ENCODE measurements at places on chromosomes 3 and 15.
A peak's percentile ranks its signal among the peaks of the same experiment; 100 is the strongest.

GRCh38 chr15:62601777-62602545 lies 436.9 kb upstream of the C2CD4B start:
- no peak for DNase-seq

DNA sequence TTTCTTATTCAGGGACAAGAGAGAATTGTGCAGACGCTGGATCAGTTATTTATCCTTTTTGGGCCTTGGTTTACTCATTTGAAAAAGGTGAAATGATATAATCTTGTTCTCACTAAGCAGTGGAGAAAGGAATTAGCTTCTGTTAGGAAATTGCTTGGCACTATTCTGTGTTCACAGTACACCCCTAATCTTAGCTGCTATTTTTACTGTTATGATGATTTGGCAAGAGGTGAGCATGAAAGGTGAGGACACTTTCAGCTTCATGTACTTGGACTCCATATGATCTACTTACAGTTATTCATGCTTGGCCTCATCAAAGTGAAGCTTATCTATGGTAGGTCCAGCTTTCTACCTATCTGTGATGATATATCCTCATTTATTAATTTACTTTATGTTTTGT lies 280.6 kb downstream of the EBLN2 start:
- no peak for DNase-seq

GRCh38 chr3:106268696-106269095 lies 399.9 kb upstream of the CBLB start:
- DNase-seq: no peak

DNA sequence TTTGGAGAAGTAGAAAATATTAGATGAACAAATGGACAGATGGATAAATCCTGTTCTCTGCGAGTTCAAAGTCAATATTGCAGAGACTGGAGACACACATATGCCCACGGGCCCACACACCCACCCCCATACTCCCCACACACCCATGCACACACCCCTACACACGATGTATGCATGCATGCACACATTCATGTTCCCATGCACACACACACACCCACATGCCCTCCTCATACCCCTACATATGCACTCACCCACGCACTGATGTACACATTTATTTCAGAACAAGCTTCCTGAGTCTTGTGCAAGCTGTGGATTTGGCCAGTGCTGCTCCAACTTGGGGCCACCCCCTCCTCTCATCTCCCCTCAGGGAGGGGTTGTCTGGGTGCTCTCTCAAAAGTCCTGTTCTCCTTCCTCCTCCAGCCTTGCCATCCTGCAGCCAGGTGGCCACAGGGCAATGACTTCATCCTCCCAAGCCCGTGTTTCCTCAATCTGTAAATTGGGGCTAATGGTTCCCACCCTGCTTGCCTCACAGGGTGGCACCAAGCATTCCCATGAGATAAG lies 16.4 kb downstream of the MAPKAPK3 start:
- DNase-seq: no peak

DNA sequence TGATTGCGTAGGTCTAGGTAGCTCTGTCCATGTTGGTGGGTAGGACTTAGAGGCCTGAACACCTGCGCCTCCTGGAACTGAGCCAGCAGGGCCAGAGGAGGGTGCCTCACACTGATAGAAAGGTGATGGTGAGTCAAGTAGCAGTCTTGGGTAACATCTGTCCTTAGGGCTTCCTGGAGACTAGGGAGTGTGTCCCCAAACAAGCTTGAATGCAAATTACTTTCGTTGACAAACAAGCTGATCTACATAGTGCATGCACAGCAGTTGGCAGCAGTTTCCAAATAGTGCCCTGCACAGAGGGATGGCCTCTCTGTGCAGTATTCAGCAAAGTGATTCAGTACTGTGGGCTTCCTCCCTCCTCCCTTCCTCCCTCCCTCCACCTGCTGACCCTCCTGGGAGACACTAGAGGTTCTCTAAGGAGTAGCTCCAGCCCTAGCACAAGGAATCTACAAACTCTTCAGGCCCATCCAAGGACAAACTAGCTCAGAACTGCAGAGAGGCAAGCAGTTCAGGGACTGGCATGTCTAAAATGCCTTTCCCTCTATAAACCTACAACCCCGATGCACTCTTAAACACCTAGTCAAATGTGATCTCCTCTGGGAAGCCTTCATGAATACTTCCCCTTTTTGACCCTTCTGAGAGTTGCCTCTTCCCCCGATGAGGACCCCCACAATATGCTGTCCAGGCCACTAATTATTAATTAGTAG lies 61.0 kb downstream of the TLE3 start:
- no peak for DNase-seq

- DNase-seq: no peak
Measured at GRCh38 chr15:32981536-32981935, 213.0 kb downstream of the FMN1 start.

- no peak for DNase-seq
Measured at GRCh38 chr3:149442851-149443544, 31.5 kb upstream of the TM4SF4 start.

DNA sequence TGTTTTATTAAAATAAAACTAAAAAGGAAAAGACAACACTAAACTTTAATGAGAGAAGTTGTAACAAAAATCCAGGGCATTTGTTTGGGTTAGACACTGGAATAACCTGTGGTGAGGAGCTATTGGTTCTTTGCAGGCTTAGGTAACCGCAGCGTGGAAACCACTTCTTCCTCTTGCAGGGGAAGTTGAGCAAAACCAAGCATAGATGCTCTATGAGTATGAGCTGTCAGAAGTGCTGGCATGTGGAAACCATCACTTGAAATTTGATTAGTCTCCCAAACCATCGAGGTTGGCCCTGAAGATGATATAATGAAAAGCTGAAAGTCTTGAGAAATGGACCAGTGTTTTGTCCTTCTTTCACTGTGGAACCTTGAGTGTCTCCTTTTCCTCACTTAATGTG lies 127.1 kb upstream of the RBMS3 start:
- no peak for DNase-seq

DNA sequence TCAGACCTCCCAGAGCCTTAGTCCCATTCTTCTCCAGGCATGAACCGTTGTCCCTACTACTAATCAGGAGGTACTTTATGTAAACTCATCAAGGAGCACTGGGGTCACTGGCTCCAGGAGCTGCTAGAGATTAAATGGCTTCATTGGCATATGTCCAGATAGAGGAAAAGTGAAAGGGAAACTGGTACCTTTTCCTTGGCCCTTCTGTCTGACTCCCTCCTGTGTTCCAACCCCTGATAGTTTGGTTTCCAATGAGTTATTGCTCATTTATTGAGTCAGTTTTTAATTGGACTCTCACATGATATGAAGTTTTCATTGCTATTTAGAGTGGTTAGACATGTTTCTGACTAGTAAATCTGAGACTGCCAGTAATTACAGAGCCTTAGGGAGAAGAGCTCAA lies 130.5 kb upstream of the BFSP2 start:
- DNase-seq: no peak

DNA sequence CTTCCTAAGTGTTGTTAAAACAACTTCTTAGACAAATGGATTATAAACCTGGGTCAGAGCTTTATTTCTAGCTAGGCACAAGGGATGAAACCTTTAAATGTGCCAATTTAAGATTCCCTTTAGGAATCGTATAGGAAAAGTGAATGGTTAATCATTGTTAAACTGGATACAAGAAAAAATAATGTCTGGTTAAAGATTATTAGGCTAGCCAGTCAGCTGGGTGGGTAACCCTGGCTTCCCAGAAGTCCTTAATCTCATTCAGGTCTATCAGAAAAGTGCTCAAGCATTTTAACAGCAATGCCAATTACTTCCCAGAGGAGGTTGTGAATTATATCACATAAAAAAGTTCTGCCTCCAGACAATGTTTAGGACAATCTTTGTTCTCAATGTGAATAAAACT lies 37.6 kb downstream of the NANOGP8 start:
- no peak for DNase-seq

- DNase-seq: no peak
Measured at GRCh38 chr3:131812433-131812832, 222.4 kb downstream of the CPNE4 start.

DNA sequence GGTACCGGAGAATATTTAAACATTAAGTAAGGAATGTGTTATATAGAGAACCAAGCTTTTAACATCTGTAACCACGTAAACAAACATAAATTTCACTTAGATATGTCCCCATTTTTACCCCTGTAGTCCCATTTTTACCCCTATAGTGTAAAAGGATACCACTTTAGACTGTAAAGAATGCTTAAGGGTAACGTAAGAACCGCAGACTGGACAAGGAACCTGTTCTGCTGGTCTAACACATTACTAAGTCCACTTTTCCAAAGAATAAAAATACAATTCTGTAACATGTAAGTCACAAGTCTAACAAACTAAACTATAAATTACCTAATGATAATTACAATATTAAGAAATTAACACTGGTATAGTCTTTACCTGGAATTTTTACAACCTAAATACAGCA lies 2.9 kb downstream of the SLC12A6 start:
- DNase-seq: no peak

DNA sequence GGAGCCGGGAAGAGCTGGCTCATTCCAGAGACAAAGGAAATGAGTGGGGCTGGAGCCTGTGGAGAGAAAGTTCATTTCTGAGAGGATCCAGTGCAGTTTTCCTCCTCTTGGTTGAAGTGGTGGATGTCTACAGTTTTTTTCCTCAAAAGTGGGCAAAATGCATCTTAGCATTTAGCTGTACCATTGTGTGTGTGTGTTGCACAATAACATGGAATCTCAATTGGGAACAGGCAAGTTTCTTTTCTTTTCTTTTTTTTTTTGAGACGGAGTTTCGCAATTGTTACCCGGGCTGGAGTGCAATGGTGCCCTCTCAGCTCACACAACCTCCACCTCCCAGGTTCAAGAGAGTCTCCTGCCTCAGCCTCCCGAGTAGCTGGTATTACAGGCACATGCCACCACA lies 101.5 kb upstream of the UBE2E1 start:
- DNase-seq: no peak

- DNase-seq: no peak
Measured at GRCh38 chr3:112742934-112743333, 102.0 kb upstream of the CCDC80 start.

GRCh38 chr3:12356175-12356574 lies 67.3 kb downstream of the PPARG start:
- no peak for DNase-seq

GRCh38 chr3:24502690-24503089 lies 8.0 kb upstream of the THRB start:
- DNase-seq: no peak

DNA sequence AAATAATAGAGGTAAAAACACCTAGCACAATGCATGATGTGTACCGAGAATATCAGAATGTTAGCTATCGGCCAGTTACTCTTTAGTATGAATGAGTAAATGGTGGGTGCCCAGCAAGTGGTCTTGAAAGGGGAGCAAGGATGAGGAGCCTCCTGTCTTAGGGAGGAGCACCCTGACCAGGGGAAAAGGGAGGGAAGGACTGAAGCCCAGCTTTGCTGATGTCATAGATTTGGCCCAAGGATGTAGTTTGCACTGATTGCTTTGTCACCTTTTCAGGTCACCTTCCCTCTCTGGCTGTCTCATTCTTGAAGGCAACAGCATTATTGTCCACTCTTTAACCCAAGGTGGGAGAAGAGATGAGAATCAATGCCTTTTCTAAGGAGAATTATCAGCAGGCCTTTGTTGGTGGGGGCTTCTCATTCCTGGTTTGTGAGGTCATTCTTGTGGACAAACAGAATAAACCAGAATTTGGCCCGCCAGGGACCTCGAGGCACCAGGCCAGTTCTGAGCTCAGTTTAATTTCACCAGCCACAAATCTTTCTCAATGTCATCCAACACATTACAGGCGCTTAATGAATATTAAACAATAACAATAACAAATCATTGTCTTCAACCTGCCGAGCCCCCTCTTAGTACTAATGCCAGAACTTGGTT lies 231.3 kb downstream of the VPS13C start:
- DNase-seq: no peak

GRCh38 chr15:41022487-41023090 lies 69.3 kb downstream of the CHAC1 start:
- peak; percentile 37 for DNase-seq

GRCh38 chr15:70414626-70415025 lies 316.9 kb upstream of the TLE3 start:
- no peak for DNase-seq

GRCh38 chr15:22888120-22888859 lies 49.8 kb downstream of the NIPA2 start:
- no peak for DNase-seq

DNA sequence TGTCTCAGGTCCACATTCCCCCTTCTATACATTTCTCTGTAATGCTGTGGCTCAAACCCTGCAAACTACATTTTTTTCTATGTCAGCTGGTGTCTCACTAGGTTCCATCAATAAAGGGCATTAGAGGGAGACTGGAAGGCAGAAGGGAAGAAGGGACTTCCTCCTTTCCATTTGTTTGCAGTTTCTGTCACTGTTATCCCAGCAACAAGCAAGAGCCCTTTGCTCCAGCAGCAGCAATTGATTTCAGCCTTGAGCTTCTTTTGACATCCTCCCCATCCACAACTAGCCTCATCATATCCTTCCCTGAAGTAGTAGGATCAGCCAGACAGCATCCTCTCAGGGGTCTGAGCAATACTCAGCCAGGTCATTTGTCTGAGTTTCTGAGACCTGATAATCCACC lies 5.3 kb upstream of the NCK1 start:
- DNase-seq: no peak

GRCh38 chr15:64152507-64153387 lies 1.2 kb downstream of the SNX22 start:
- DNase-seq: no peak

DNA sequence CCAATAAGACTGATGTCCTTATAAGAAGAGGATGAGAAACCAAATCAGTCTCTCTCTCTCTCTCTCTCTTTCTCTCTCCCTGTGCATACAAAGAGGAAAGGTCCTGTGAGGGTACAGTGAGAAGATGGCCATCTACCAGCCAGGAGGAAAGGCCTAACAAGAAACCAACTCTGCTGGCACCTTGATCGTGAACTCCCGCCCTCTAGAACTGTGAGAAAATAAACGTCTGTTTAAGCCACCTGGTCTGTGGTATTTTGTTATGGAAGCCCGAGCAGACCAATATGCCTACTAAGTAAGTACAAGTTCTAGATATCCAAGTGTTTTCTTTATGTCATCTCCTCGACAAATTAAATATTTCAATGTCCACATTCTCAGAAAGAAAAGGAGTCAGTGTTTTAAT lies 44.9 kb upstream of the TMC3 start:
- no peak for DNase-seq

- DNase-seq: no peak
Measured at GRCh38 chr3:29186131-29186599, 94.7 kb upstream of the RBMS3 start.

DNA sequence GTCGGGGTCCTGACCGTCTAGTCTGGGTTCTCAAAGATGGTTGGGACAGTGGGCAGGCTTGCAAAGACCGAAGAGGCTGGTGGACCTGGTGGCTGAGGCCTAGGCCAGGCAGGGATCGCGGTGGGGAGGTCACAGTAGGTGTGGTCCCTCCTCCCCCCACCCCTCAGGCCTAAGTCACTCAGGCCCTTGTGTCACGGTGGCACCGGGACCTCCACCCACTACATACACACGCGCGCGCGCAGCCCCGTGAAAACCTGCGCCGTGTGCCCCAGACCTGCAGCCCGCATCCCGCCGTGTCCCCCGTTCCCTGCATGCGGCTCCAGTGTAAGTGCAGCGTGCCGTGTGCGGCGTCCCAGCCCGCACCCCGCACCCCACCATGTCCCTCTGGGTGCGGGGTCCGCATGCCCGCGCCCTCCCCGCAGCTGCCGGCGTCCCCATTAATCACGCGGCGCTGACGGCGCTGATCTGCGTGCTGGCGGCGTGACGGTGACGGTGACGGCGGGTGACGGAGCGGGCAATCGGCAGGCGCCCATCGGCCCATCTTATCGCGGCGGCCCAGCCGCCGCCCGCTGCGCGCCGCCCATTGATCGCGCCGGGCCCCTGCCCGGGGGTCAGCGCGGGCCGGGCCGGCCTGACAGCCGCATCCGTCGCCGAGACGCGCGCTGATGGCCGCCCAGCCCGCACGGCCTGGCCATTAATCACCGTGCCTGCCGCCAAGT lies 24.4 kb downstream of the SEC61A1 start:
- DNase-seq: peak; percentile 79

Data from liver (tissue), 10 donors.